ENCODE measurements at places on chromosomes 5 and 9.

- DNase-seq: no peak
These were observed 132.7 kb downstream of the PDE4D start for GRCh38 chr5:59760785-59761348.

DNA sequence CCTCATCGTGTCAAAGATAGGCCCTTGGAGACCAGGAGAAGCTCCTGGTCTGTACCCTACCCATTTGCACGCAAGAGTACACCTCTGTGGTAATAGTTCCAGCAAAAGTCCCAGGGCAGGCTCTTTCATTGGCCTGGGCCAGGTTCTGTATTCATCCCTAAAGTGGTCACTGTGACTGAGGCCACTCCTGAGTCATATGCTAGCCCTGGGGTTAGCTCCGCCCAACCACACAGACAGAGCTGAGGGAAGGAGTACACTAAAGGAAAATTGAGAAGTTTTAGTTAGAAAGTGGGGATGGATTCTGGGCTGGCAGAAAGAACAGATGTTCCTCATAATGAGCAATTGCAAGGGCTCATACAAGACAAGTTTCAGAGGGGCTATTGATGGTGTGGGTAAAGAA lies 206.7 kb downstream of the ARHGAP26 start:
- DNase-seq: peak; percentile 58

DNA sequence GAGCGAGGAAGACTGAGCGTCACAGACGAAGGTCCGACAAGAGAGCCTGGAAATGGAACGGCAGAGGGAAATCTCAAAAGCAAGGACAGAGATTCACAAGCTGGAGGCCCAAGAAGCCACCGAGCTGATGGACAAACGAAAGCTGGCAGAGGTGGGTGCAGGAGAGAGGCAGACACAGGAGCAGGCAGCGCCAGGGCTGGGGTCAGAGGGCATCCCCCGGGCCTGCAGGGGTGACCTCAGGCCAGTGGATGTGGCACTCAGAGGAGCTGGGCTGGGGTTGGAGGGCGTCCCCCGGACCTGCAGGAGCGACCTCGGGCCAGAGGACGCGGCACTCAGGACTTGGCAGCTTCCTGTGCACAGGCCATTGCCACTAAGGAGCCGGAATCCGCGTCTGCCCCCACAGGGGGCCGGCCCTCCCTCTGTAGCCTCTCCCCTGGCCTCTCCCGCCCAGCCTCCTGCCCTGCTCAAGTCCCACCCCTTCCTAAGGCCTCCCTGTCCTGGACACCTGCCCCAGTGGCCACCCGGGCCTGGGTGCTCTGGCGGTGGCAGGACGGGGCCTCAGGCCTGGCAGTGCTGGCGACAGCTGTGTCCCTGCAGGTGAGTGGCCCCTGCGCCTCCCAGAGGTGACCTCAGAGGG lies 40.4 kb downstream of the EXD3 start:
- no peak for DNase-seq

DNA sequence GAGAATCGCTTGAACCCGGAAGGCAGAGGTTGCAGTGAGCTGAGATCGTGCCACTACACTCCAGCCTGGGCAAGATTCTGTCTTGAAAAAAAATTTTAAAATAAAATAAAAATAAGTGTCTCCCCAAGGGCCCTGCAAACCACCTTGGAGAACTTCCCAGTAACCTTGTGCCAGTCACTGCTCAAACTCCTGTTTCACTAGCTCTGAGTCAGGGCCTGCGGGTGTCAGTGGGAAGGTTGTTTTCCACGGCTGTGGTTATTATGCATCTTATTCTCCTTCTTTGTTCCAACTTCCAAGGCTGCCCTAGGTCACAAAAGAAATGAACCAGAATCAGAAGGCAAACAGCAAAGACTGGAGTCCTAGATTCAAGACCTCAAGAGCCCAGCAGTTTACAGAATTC lies 246.7 kb downstream of the ADAMTSL1 start:
- no peak for DNase-seq

- no peak for DNase-seq
These were observed 116.9 kb downstream of the DENND1A start for GRCh38 chr9:123812984-123813383.

DNA sequence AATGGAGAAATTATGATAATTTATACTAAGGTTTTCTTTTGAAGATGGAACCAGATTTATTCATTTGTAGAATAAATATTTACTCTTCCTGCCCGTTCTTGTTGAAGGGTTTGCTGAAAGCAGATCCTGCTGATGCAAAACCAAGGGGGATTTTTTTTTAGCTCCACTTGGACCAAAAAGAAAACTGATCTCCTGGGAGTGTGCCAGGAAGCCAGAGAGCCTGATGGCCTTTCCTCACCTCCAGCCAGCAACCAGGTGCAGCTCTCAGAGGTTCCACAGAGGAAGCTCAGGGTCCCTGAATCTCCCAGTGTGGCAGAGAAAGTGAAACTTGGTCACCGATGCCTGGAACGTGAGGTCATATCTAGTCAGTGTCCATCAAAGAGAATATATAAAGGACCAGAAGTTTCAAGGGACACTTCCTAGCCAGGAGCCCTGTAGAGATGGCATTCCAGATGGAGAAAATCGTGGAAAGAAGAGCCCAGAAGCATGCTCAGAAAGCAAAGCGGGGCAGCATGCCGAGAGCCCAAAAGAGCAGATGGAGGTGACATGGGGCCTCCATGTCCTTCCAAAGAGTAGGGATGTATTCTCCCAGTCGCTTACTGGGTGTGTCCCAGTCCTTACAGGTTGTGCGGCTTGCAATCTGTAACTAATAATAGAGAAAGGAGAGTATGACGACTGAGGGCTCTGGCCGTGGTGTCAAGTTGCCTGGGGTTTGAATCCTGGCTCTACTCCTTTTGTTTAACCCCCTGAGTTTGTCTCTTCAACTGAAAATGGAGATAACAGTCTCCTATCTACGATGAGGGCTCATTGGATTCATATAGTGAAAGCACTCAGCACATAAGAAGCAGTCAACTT lies 12.2 kb downstream of the AFAP1L1 start:
- no peak for DNase-seq

- DNase-seq: no peak
These were observed 74.9 kb upstream of the CER1 start for GRCh38 chr9:14797435-14797834.

DNA sequence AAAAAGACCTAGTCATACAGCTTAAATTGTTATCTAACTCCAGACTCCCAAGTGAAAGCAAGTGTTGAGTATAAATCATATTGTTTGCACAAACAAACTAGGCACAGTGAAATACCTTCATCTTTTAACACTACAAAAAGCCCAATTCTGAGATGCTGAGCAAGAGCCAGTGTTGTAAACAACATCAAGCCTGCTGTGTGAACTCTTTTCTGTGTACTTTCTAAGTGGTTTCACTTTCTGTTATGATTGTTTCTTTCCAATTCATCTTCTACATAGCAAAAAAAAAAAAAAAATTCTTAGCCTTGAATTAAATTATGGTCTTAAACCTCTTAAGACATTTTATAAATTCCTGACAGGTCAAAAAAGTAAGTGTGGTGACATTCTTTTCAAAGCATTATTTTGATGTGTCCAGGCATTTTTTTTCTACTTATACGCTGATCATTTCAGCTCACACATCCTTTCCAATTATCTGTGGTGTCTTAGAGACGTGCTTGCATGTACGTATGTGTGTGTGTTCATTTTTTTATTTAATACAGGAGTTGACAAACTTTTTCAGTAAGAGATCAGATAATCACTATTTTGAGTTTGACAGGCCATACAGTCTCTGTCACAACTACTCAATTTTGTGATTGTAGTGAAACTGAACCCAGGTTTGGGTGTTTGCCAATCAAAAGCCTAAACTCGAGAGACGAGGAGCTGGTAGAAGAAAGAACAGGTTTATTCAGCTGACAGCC lies 556.1 kb downstream of the CDH9 start:
- DNase-seq: no peak

Data from SJSA1 (cell line).